Activated T-cell treated with anti-CD3 and anti-CD28 coated beads, Interleukin-2, amount 50 U/mL, for 1 hour (primary cell): ENCODE measurements at places on chromosomes 12 and 14.

DNA sequence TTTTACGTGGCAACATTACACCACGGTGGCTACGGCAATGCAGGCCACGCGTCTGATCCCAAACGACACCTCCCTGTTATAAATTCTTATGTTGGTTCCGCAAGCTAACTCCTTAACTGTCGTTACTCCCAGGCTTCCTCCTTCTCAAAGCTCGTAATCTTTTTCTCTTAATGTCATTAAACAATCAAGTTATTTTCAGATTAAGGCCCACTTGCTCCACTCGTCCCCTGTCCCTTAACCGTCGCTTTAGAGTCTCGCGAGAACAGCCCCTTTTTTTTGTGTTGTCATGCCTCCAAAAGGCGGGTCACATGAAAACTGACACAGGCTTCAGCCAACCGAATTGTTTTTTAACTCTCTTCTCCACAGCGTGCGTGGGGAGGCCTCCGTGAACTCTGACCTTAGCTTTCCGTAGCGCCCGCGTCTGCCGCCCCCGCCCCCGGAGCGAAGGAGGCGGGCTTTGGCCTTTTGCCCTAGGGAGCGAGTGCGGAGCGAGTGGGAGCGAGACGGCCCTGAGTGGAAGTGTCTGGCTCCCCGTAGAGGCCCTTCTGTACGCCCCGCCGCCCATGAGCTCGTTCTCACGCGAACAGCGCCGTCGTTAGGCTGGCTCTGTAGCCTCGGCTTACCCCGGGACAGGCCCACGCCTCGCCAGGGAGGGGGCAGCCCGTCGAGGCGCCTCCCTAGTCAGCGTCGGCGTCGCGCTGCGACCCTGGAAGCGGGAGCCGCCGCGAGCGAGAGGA is at the start of gene CAND1:
CAND1 (plus strand) TSS at position 463 of the 737 bp plus-strand sequence. CDS start 360 bp downstream, outside the sequence.
- DNase-seq = peak; percentile 96

DNA sequence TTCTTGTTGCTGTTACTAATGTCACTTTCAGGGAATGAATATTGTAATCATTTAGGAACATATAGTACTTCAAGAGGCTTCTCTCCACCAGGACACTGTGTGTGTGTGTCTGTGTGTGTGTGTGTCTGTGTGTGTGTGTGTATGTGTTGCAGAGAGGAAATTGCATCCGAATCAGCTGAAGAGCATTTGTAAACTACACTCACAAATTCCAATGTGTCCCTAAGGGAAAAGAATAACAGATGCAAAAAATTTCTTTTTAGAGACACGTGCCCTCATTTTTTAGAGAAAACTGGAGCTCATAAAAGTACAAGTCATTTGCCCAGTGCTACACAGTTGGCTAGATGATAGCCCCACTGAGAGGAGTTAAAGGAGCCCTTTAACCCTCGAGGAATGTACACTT is 168.8 kb downstream of the ANO4 start:
- DNase-seq = no peak

GRCh38 chr12:14283489-14284144 is 81.9 kb upstream of the ATF7IP start:
- DNase-seq = no peak

GRCh38 chr12:69502345-69503081 is 32.3 kb downstream of the FRS2 start:
- no peak for DNase-seq

GRCh38 chr14:76647697-76648298 is 113.5 kb upstream of the VASH1 start:
- DNase-seq = no peak

DNA sequence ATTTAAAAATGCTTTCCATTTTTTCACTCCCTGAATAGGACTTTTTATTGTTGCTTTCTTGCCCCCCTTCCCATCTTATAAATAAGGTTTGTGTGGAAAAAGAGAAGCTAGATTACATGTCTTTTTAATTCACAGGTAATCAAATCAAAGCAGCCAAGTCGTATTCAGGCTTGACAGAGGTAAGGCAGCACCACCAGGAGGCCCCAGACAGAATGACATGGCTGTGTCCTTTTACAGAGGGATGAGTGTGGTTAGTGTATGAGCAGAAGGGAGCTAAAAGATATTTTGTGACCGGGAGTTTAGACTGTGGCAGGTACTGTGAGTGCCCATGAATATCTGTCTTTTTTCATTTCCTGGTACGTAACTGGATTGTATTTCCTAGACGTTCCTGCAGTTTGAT is 596.1 kb downstream of the ETNK1 start:
- no peak for DNase-seq

- DNase-seq = no peak
These were observed 6.9 kb upstream of the KRT74 start for GRCh38 chr12:52580496-52580895.

DNA sequence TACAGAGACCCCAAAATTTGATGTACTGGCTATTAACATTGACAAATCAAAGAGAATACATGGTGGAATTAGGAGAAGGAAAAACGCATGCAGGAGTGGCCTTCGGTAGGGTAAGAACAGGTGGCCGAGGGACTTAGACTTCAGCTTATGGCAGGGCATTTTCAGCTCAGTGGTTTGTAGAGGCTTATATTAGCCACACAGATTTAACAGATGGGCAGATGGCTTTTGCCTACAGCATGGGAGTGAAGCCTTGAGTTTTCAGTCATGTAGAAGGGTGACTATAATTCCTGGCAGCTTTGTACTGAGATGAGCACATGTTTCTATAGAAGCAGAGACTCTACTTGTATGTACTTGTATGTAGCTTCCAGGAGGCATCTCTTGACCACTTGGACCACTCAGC is 40.9 kb upstream of the PLEKHA5 start:
- DNase-seq = no peak

DNA sequence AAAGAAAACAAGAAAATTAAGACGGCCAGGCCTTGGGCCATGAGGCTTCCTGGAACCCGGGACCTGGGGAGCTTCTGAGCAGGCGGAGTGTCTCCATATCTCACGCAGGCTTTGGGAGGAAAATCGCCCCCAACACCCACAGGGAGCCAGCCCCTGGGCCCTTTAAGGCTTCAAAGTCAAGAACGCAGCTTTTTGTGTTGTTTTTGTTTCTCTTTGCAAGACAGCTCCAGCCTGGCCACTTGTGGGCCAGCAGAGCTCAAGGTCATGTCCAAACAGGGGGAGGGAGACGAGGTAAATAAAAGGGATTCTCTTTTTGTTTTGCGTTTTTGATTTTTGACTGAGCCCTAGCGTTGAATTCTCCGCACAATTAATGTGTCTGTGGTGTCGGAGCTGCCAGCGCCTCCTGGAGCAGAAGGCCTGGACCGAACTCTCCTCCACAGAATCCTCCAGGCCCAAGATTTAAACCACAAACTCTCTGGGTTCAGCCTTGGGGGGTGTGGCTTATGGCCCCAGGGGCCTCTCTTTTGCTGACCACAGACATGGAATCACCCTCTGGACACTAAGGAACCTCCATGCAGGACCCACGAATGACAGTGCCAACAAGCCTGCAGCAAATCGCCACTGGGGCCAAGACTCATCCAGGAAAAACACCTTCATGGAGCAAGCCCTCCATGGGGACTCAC is 8.2 kb downstream of the SCARB1 start:
- DNase-seq = no peak

DNA sequence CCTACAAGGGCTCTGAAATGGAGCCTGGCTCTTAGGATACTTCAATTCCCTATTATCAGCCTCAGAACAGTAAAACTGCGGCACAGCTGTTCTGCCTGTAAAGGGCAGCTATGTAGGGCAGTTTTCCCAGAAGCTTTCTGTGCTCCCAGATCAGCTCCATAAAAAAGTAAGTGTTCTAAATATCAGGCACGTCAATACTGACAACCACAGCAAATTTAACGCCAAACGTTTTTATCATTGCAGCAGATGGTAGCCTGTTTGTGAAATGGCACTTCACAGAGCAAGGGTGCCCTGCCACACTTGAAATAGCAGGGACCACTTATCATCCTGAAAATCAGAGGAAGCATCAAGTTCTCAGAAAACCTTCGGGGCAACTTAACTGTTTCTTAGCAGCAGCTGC is 54.8 kb upstream of the PTHLH start:
- no peak for DNase-seq

DNA sequence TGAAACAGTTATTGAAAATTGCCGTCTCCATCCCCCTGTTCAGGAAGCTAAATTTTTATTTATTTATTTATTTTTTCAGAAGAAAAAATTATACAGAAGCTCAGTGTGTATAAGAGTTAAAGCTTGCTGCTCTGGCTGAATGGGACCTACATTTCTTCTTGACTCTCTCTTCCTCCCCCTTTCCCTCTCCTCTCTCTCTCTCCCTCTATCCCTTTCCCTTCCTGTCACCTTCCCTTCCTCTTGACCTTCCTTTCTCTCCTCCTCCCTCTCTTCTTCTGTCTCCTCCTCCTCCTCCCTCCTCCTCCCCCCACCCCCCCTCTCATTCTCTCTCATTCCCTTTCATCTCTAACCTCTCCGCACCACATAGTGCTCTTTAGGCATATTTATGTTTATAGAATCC is 39.1 kb downstream of the APAF1 start:
- DNase-seq = no peak

DNA sequence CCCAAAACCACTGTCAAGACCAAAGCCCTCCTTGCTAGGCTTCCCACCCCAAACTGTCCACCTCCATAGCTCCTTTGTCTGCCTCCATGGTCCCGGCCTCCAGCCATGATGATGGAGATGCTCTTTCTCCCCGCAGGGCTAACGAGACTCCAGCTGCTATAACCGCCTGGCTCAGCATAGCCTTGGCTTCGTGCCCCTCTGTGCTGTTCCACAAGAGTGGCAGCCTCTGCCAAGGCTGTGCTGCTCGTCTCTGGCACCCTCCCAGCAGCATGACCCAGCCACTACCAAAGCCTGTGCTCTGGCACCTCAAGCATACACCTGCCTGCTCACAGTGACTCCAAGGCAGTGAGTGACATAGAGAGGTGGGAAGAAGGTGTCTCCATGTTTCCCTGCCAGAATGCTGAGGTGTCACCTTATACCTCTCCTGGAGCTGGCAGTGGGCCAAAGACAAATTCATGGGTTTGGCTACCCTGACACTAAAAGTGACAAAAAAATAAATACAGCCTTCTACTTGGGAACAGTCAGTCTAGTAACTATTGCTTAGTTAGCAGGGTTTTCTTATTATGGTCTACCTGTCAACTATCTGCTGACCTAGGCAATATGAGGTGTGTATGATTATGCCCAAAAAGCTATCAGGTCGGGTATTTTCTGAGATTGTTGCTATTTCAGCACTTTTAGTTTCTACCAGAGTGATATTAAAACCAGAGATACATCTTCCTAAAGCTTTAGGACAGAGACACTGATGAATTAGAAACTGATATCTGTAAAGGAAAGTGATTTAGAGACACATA is 16.1 kb upstream of the KRT73 start:
- DNase-seq = no peak

- DNase-seq = no peak
These were observed 26.8 kb downstream of the EMP1 start for GRCh38 chr12:13223179-13223804.

GRCh38 chr12:91316161-91316906 is 133.7 kb upstream of the DCN start:
- DNase-seq = no peak

DNA sequence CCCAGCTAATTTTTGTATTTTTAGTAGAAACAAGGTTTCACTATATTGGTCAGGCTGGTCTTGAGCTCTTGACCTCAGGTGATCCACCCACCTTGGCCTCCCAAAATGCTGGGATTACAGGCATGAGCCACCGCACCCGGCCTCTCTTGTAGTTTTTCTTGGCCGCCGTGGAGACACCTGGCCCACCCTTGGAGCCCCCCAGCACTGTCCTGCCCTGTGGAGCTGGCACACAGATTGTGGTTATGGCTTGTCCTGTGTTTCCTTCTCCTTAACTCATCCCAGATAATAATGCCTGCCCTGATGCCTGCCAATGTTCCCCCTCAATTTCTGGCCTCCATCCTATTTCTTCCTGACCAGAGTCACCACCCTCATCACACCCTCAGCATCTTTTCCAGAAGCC is 57.9 kb downstream of the CHGA start:
- DNase-seq = no peak

- DNase-seq = no peak
These were observed 83.3 kb upstream of the SLC38A4 start for GRCh38 chr12:46908936-46909635.

DNA sequence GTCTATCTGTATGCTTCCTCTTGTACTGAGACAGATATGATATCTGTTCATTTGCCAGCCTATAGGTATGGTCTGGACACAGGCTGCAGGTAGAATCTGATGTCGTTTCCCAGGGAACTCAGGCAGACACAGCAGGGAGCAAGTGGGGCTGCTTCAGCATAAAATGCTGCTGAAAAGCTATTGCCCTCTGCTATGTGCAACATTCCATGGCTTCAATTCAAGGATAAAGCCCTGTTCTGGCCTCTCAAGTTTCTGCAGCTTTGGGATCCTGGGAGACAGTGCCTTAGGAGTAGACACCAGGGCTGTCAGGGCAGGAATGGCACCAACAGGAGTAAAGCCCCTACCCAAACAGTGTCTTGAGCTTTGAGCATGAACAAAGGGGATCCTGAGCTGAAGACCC is 173.5 kb downstream of the SLC41A2 start:
- DNase-seq = no peak

DNA sequence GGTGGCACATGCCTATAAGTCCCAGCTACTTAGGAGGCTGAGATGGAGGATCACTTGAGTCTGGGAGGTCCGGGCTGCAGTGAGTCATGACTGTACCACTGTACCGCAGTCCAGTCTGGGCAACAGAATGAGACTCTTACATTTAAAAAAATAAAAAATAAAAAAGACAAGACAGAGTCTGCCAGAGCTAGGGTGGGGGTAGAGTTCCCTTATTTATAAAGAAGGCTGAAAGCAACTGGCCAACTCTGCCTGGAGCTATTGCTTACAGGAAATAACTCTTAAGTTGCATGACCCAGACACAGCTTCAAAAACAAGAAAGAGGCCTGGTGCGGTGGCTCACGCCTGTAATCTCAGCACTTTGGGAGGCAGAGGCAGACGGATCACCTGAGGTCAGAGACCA is 31.5 kb downstream of the NUMB start:
- DNase-seq = no peak

DNA sequence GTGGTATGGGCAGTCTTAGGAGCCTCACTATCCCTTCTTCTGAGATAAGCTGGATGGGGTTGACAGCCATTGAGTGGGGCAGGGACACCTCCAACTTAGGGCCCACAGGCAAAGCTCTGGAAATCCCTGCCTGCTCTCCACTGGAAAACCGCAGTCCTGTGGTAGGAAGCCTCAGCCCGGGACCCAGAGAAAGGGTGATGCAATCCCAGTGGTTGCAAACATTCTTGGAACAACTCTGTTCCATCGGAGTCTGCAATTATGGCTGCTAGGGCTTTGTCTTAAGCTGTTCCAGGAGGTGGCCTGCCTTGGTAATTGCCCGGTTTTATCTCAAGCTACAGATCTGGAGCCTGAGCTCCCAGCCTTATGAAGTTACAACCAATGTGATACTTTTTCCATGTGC is 133.4 kb downstream of the DICER1 start:
- no peak for DNase-seq

GRCh38 chr14:105376521-105377440 is 21.6 kb upstream of the TEX22 start:
- no peak for DNase-seq
